Activated B cell treated with CpG ODN at 0.5 μM for 24 hours (primary cell): ENCODE measurements at places on chromosomes 12 and 14. TPM values are rescaled to one million over a fixed set of nuclear protein-coding genes. Genes with fewer than 3 reads are reported as not detected.

- H3K36me3 ChIP-seq: peaks cover 22% of the 10 kb centered on the region
- H3K4me3 ChIP-seq: no peak overlapping the region
- no peak overlapping the region for H3K27ac ChIP-seq
- H3K27me3 ChIP-seq: no peaks in the 10 kb centered on the region
- no peak for DNase-seq
Observed at GRCh38 chr14:105866841-105867321, 340.5 kb downstream of the TMEM121 start.

GRCh38 chr12:31922341-31923062, 36.7 kb upstream of the RESF1 start:
- no peaks in the 10 kb centered on the region for H3K4me1 ChIP-seq
- H3K27ac ChIP-seq: no peak overlapping the region
- H3K27me3 ChIP-seq: no peaks in the 10 kb centered on the region
- H3K36me3 ChIP-seq: peaks cover 7% of the 10 kb centered on the region
- DNase-seq: no peak

DNA sequence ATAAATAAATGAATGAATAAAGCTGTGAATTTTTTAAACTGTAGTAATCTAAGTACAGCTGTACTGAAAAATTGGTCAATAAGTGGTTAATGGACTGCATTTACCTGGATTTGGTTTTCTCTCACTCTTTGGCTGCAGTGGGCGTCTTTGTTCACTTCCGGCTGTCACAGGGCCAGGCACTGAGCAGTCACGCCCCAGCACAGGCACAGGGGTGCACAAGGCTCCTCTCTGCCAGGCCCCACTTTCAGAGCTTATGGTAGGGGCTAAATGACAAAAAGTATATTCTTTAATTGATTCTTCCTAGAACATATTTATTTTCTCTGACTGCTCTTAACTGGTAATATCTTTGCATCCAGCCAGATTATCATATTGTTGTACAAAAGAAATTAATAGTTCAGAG, 70.6 kb upstream of the DYNC1H1 start:
- peaks cover 82% of the 10 kb centered on the region for H3K36me3 ChIP-seq
- no peaks in the 10 kb centered on the region for H3K4me1 ChIP-seq
- H3K4me3 ChIP-seq: no peak overlapping the region
- no peak for DNase-seq
- H3K27ac ChIP-seq: no peak overlapping the region

GRCh38 chr12:25135531-25136154, 59.3 kb downstream of the DNAI7 start:
- DNase-seq: no peak
- H3K27me3 ChIP-seq: no peaks in the 10 kb centered on the region
- H3K27ac ChIP-seq: no peak overlapping the region
- no peaks in the 10 kb centered on the region for H3K4me1 ChIP-seq
- no peak overlapping the region for H3K4me3 ChIP-seq

GRCh38 chr14:100294963-100295330, 11.3 kb downstream of the SLC25A29 start:
- H3K4me1 ChIP-seq: peaks cover 60% of the 10 kb centered on the region
- H3K27ac ChIP-seq: no peak overlapping the region
- no peak for DNase-seq
- no peak overlapping the region for H3K4me3 ChIP-seq
- H3K36me3 ChIP-seq: peaks cover 2% of the 10 kb centered on the region
- no peaks in the 10 kb centered on the region for H3K27me3 ChIP-seq

DNA sequence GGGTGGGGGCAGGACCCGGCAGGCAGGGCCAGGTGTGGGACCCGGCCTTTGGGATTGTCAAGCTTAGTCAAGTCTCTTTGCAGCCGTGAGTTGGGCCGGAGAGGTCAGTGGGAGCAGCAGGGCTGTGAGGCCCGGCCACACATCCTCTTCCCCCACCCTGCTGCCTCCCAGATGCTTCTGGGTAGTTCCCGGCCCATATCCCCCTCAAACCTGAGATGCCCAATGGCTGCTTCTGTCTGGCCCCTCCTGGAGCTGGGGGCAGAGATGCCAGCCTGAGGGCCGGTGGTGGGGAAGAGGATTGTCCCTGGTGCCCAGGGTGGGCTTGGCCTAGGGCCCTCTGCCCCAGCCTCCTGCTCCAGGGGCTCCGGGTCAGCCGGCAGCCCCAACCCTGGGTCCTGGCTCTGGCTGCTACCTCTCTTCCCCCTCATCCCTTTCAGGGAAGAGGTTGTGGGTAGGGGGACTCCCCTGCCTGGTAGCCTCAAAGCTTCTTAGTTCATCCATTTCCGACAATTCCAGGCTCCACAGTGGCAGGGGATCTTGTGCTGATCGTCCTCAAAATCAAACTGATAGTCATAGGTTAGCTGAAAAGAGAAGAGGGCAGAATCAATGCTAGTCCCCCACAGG, 2.8 kb upstream of the PRKAG1 start:
- H3K27ac ChIP-seq: no peak overlapping the region

Gene STYK1
- total RNA-seq: not detected in 2 replicates

- DNase-seq: no peak
- H3K27me3 ChIP-seq: no peaks in the 10 kb centered on the region
- H3K36me3 ChIP-seq: no peaks in the 10 kb centered on the region
- no peaks in the 10 kb centered on the region for H3K4me1 ChIP-seq
Observed at GRCh38 chr12:128018067-128018466, 248.9 kb upstream of the TMEM132C start.

GRCh38 chr14:93027810-93028723, 87.7 kb downstream of the ITPK1 start:
- no peak for DNase-seq
- H3K27ac ChIP-seq: peak overlapping the region; percentile 35
- H3K4me1 ChIP-seq: peaks cover 37% of the 10 kb centered on the region
- H3K4me3 ChIP-seq: no peak overlapping the region
- no peaks in the 10 kb centered on the region for H3K27me3 ChIP-seq
- H3K36me3 ChIP-seq: peaks cover 10% of the 10 kb centered on the region

DNA sequence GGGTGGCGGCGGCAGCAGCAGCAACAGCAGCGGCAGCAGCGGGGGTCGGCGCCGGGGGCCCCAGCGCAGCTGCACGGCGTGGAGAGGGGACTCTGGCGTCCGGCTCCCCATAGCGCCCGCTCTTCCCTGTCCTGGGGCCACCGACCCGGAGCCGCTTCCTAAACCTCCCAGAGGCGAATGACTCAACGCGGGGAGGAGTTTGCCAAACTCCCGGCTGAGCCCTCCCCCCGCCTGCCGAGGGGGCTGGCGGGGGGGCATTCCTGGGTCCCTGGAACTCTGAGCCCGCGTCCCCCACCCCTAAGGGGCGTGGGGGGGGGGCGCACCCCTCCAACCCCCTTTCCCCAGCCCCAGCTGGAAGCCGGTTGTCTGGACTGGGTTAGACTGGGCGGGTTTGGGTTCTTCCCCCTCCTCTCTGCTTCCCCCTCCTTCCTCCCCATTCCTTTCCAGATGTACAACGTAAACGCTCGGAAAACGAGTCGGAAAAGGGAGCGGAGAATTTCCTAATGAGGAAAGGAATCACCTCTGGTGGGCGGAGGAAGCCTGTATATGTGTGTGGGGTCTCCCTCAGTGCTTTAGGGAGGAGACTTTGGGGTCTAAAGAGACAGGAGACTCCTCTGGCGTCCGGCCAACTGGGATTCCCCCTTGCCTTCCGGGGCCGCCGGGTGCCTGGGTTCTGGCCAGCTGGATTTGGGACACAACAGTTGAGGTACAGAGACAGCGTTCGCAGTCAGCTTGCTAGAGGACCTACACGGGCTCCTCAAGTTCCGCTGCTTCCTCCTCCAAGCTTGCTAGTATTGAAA, at the start of gene ITGA5:
TSS of gene ITGA5 (minus strand) at position 179 of the 800 bp plus-strand sequence. CDS start at position 111, 68 bp downstream.
- DNase-seq: no peak
- H3K4me3 ChIP-seq: peak within 1 kb of the TSS; percentile 83
- H3K36me3 ChIP-seq: no peaks in the 10 kb centered on the region
- peaks cover 20% of the 10 kb centered on the region for H3K27me3 ChIP-seq

Gene ASB2
- total RNA-seq: 2.7 and 3.1 TPM in 2 replicates

Gene TROAP
- 2.0 and 3.1 TPM in 2 replicates for total RNA-seq

DNA sequence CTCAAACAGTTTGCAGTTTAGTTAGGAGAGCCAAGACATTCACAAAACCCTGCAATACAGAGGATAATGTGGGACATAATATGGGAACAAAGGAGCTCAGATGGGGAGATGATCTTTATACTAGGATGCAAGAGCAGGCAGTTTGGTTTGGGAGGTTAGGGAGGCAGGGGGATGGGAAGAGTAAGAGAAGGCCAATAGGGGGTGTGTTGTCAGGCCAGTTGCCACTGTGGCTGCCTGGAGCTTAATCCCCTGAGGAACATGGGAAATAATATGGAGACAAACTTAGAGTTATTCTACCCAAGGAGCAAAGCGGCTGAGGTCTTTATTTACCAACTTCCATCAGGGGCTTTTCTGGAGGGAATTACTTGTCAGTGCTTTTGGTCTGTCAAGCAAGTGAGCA, 10.0 kb upstream of the CSRP2 start:
- no peaks in the 10 kb centered on the region for H3K4me1 ChIP-seq
- no peak overlapping the region for H3K27ac ChIP-seq
- DNase-seq: no peak
- peaks cover 16% of the 10 kb centered on the region for H3K27me3 ChIP-seq

Gene TAS2R7
- not detected in 2 replicates for total RNA-seq

DNA sequence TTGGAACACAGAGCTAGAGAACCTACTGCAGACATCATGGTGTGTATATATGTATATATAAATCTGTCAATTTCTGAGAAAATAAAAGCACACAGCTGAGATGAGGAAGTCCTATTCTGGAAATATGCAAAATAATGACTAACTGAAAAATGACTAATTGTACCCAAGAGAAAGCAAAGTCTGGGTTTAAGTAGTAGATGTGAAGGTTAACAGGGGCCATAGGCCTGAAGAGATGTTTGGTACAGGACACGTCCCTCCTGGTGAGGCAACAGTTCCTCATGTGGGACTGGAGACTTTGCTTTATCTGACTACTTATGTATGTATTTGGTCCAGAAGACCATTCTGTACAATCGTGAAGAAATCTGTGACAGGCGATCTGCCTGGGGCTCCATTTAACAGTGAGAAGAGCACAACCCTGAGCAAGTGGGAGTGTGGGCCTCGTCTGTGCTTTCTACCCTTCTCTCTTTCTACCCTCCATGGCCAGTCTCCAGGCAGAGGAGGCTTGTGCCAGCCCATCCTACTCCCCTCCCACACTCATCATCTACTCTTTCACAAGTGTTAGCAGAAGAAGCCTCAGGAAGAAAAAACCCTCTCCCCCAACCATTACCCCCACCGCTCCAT, 67.5 kb downstream of the SLC41A2 start:
- H3K4me3 ChIP-seq: no peak overlapping the region
- no peaks in the 10 kb centered on the region for H3K27me3 ChIP-seq
- DNase-seq: no peak
- H3K27ac ChIP-seq: no peak overlapping the region

GRCh38 chr12:19884021-19884492, 444.8 kb downstream of the AEBP2 start:
- no peak overlapping the region for H3K4me3 ChIP-seq
- no peaks in the 10 kb centered on the region for H3K27me3 ChIP-seq
- H3K4me1 ChIP-seq: no peaks in the 10 kb centered on the region
- DNase-seq: no peak

GRCh38 chr12:16159571-16159970, 117.9 kb downstream of the SLC15A5 start:
- H3K27me3 ChIP-seq: no peaks in the 10 kb centered on the region
- H3K4me1 ChIP-seq: no peaks in the 10 kb centered on the region
- DNase-seq: no peak
- H3K4me3 ChIP-seq: no peak overlapping the region
- no peak overlapping the region for H3K27ac ChIP-seq
- no peaks in the 10 kb centered on the region for H3K36me3 ChIP-seq

DNA sequence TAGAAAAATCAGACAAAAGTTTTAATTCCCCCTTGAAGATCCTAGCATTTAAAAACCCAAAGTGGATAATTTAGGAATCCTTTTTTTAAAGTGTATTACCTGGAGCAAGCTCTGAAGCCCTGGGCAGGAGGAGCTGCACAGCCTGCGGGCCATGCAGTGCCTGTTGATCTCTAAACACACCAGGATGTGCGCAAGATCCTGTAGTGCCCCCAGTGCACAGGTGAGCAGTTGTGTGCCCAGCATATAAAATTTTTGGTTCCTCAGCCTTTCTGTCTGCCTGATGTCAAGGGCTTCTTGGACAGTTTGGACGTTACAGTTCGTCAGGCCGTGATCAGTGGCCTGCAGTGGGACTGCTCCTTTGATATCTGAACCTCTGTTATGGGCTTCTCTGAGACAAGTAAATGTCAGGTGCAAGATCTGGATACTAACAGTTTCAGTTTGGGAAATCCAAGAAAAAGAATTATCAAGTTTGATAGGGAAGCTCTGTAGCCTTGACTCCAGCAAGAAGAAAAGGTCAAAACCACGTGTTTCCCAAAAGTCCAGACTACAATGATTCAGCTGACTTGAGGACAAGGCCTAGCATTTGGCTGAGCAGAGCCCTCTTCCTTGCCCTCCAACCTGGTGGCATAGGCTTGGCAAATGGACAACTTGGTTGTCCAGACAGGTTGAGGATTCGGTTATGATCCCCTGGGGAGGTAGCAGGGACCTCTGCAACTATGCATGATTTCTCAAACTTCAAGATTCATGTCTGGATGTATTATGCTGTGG, 1.0 kb downstream of the ATXN7L3B start:
- no peak for DNase-seq
- no peaks in the 10 kb centered on the region for H3K27me3 ChIP-seq
- H3K4me3 ChIP-seq: peak overlapping the region; percentile 95
- peaks cover 70% of the 10 kb centered on the region for H3K4me1 ChIP-seq

Gene SYNDIG1L
- total RNA-seq: not detected in 2 replicates

Gene LMNTD1
- not detected in 2 replicates for total RNA-seq

Gene HCAR2
- not detected in 2 replicates for total RNA-seq

DNA sequence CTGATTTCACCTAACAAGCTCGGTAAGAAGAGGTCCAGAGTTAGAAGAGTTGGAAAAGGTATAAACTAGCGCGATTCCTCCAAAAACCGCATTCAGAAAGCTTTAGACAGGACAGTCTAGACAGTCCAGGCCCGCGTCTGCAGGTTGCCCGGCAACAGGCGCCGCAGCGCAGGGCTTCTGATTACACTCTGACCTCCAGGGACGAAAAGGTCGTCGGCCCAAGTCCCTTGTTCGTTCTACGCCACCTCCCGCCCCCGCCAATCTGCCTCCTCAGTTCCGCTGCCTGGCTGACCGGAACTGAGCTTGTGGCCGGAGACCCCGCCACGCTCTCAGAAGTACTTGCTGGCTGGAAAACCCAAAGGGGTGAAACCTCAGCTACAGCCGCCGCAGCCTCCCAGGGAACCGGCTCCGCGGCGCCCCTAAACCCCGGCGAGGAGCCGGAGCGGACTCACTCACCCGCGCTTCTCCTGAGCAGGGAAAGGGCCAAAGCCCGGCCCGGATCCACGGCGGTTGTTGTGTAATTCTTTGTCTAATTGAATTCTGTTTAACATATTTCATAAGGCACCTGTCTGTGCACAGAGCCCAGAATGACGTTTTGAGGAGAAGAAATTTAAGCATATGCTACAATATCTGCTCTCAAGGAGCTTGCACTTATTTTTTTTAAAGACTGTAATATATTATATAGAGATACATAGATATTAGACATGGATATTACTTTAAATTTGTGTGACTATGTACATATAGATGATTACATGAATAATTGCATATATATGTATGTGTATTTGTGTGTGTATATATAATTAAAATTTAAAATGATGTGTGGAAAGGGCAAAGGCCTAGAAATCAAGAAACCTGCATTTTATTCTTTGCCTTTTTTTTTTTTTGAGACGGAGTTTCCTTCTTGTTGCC, at the start of gene CAPS2:
TSS of gene CAPS2 (minus strand) at position 407 of the 909 bp plus-strand sequence. CDS start 3,826 bp downstream, outside the sequence.
- no peaks in the 10 kb centered on the region for H3K36me3 ChIP-seq
- no peak within 1 kb of the TSS for H3K27ac ChIP-seq
- peak; percentile 48 for DNase-seq
- peak within 1 kb of the TSS; percentile 90 for H3K4me3 ChIP-seq
- H3K27me3 ChIP-seq: peaks cover 31% of the 10 kb centered on the region
